ENCODE measurements at places on chromosomes 16 and 17.

DNA sequence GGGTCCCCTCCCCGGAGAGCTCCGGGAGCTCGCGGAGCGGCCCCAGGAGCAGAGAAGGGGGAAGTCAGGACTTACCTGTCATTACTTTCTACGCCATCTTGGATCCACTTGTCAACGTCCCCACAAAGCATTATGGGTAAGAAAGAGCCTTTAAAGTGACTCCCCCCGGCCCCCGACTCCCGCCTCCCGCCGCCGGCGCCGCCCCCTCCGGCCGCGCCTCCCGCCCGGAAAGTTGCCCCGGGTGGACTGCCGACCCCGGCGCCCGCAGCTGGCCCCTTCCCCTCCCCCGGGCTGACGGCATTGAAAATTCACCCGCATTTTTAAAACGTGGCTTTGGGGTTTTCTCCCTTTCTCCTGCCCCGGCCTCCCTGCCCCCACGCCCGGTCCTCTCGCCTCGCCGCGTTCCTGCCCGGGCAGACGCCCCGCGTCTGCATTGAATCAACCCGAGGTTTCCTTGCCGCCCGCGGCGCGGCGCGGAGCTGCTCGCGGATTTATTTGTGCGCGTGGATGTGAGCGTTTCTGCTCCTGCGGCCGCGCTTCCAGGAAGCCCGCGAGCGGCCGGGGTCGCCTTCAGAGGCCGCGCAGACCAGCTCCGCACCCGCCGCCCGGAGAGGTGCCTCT is at the start of gene HELZ:
HELZ (minus strand) TSS at position 124 of the 621 bp plus-strand sequence. CDS start 26,392 bp downstream, outside the sequence.
- peak; percentile 87 for DNase-seq

DNA sequence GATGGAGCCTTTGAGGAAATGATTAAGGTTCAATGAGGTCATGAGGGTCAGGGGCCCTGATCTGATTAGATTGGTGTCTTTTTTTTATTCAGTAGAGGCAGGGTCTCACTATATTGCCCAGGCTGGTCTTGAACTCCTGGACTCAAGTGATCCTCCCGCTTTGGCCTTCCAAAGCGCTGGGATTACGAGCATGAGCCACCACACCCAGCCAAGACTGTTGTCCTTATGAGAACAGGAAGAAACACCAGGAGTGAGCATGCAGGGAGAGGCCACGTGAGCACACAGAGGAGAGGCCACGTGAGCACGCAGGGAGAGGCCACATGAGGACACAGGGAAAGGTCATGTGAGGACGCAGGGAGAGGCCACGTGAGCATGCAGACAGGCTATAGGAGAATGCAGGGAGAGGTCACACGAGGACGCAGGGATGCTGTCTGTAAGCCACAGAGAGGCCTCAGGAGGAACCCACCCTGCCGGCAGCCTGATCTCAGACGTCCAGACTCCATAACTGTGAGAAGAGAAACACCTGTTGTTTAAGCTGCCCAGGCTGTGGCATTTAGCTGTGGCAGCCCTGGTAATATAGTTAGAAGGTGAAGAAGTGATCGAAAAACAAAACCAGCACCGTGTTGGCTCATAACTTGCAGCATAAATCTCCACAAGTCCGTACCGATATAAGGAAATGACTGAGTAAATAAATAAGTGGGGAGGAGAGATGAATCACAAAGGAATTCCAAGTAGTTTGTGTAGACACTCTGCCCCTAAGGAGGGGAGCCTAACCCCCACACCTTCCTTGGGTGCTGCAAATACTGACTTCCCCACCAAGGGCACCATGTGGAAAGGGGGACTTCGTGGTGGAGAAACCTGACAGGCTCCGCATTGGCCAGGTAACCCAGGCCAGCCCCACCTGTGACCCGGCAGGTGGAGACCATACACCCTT is 14.6 kb upstream of the CSNK1D start:
- DNase-seq = peak; percentile 92

GRCh38 chr17:63529711-63530556 is 6.8 kb downstream of the KCNH6 start:
- DNase-seq = no peak

GRCh38 chr17:5514976-5515375 is 28.6 kb downstream of the MIS12 start:
- no peak for DNase-seq

DNA sequence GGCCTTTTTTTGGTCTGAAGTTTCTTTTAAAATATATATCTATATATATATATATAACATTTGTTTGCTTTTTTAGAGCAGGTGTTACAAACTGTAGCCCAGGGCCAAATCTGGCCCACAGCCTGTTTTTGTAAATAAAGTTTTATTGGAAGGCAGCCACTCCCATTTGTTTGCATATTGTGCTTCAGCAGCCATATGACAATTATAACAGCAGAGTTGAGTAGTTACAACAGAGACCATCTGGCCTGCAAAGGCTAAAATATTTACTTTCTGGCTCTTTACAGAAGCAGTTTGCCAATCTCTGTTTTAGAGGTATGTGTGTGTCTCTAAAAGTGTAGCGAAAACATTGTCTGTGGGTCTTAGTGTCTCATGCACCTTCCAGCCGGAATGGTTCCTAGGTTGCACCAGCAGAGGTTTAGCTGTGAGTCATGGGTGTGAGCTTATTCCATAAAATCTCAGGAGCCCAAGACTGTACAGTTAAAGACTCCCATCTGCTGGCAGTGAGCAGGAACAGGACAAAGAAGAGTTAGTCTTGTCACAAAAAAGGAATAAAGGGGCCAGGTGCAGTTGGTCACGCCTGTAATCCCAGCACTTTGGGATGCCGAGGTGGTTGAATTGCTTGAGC is 23.8 kb downstream of the LCMT1 start:
- no peak for DNase-seq

DNA sequence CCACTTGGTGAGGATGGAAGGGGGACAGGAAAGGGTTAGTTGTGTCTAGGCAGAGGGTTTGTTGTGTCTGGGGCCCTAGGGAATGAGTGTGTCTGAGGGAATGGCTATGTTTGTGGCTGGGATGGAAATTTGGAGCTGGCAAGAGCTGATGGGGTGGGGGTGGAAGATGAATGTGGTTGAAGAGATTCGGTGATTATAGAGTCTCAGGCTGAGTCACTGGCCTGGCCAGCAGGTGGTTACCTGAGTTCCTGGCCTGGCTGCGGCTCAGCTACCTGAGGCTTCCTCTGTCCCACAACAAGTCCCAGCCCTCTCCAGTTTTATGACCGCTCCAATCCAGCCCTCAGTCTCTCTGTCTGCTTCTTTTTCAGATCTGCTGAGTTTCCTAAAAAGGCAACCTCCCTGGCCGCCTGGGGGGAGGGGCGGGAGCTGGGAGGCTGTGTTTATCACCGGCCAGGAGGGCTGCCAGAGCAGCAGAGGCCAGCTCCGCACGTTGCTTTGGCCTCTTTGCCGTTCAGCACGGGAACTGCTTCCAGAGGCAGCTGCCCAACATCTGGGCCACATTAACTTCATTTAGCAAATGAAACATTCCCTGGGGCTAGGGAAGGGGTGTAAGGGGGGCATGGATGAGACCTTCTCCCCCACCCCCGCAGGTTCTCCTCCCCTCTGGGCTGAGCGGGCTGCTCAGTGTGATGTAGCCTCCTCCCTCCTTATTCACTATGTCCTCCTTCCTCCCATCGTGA is 21.8 kb downstream of the ITGB3 start:
- DNase-seq = no peak

DNA sequence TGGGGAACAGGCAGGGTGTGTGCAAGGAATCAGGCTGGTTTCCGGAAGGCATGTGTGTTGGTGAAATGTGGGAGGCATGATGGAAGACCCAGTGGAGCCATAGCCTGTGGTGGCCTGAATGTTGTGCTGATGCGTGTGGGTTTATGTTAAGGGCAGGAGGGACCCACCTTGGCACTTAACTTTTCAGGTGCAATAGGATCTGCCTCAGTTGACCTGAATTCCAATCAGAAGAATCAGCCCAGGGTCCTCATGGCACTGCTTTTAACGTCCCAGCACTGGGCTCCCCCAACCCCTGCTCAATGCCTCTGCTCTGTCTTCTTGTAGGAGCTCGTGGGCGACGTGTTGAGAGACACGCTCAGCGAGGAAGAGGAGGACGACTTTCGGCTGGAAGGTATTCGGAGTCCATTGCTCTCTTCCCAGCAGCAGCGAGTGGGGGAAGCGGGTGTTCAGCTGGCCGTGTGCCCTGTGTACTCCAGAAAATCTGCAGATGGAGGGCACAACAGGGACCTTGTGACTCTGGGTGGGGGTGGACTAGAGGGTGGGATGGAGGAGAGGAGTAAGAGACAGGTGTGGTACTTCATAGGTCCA is 59.9 kb downstream of the NKD1 start:
- DNase-seq = no peak

DNA sequence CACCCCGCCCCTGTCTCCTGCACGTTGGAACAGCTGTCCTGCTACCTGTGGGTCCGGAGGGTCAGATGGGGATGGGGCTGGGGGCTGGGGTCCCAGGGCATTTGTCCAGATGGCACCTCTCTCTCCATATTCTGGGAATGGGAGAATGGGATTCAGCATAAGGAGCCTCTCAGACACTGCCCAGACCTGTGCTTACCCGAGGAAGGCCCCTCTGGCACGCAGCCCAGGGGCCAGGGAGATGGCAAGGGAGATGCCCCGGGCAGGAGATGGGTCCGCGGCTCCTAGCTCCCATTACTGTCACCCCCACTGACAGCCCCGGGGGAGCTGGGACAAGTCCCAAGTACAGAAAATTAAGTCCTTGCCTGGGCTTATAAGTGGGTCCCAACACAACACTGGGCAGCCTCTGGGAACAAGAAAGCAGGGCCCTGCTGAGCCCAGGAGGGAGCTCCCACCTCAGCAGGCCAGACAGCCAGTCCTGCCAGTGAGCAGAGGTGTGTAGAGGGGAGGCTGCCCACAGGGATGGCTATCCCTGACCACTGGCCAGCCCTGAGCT is 1.8 kb downstream of the VASN start:
- no peak for DNase-seq

DNA sequence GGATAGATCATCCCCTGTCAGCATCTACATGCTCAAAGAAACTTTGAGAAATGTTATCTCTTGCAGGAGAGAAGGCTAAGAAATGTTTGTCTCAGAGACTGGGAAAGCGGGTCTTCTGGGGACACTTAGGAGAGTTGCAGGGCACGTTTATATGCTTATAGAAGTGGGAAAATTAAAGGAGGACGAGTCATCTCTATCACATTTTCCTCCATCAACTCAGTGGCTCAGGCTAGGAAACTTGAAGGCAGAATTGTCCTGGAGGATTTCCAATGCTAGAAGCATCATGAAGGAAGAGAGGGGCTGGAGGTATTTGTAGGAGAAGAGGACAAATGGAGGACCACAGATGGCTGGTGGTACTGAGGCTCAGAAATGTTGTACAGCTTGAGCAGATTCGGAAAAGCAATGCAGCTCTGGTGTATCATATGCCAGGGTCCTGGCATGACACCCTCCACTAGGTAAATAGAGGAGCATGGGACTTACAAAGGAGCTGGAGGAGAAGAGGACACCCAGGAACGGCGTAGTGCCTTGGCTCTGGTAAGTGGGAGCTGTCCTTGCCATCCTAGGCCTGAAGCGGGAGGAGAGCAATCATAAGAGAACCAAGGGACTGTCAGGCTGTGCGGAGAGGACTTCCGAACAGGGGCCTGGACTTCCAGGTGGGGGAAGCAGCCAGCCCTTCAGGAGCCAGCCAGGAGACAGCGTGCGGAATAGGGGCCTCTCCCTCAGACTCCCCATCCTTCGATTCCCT is 4.5 kb upstream of the HS3ST3B1 start:
- DNase-seq = no peak

- no peak for DNase-seq
These were observed 190.2 kb downstream of the PRKCA start for GRCh38 chr17:66492561-66493005.

GRCh38 chr17:58191241-58191896 is 1.2 kb upstream of the EPX start:
- no peak for DNase-seq

GRCh38 chr17:6940186-6940649 is 55.6 kb upstream of the ALOX12 start:
- DNase-seq = no peak

GRCh38 chr16:3004781-3005284 is 7.9 kb upstream of the CLDN9 start:
- no peak for DNase-seq

DNA sequence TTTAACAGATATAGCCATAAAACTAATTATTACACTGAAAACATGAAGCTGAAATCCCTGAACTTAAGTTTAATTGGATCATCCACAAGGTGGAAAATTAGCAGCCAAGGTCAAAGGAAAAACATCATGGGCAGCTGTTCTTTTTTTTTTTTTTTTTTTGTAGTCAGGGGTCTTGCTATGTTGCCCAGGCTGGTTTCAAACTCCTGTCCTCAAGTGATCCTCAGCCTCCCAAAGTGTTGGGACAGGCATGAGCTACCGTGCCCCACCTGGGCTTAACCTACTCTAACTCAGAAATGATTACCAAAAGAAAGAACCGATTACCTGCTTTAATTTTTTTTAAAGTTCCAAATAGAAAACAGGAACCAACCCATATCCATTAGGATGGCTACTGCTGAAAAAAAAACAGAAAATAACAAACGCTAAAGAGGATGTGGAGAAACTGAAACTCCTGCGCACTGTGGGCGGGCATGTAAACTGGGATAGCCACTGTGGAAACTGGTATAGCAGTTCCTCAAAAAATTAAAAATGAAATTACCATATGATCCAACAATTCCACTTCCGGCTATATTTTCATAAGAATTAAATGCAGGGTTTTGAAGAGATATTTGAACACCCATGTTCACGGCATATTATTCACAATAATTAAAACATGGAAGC is 8.6 kb downstream of the CMC2 start:
- no peak for DNase-seq

DNA sequence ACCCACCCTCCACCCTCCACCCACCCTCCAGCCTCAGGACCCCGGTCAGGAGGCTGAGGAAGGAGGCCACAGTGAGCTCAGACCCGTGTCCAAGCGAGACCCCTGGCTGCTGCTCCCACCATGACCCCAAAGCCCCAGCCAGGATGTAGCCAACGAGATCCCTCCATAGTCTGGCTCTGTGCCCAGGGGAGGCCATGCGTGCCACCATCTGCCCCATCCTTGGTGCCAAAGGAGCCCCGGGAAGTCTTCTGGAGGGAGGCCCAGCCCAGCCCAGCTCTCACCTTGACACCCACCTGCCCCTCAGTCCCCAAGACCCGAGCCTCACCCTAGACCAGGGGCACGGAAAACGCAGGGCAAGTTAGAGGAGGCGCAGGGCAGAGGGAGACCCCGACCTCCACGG is 34.2 kb downstream of the PIEZO1 start:
- DNase-seq = no peak

- no peak for DNase-seq
These were observed 583 bp upstream of the ZNF747 start for GRCh38 chr16:30535106-30535776.
